ENCODE measurements at places on chromosomes 11 and 22.

DNA sequence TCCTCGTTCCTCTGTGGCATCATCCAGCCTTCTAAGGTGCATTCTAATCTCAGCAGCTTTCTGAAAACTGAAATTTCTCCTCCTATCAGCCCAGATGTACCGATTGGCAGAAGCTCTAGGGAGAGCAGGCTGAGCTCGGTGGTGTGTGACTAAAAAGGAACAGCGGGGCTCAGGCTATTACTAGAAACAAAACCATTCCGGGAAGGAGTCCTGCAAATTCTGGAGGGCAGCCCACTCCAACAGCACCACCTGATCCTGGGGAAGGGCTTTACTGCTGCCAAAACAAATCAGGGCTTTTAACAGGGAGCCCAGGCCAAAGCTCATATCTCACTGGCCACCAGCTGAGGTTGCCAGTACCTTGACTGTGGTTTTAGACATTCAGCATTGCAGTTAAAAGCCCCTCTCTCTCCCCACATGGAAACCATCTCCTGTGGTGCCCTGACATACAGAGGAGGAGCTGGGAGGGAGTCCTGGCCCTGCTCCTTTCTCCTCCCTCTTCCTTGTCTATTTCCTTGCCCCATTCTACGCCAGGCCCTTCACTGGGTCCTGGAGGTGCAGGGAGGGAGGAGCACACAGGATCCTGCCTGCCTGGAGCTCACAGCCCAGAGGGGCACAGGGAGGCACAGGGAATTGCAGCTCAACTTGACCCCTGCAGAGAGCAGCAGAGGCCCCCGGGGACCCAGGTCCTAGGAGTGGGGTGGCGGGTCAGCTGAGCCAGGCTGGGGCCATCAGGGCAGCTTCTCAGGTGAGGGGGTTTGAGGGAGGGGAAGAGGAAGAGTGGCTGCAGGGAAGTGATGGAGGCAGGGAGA, 889 bp downstream of the PLAAT4 start:
- DNase-seq, result no peak

- DNase-seq, result no peak
These were observed 33.4 kb downstream of the BCR start for GRCh38 chr22:23213581-23214334.

DNA sequence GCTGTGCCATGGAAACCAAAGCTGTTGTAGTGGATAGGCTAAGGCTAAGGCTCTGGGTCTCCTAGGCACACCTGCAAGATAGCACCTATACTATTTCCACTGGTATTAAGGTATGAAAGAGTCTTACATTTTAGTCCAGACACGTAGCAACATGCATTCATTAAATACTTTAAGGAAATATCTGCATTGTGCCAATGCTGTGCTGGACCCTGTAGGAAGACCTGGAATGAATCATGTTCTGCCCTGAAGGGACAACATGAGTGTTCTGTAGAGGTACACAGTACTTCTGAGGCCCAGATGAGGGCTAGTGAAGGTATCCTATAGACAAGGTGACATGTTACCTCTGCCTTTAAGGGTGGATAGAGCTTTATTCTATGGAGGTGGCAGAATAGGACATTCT, 35.2 kb upstream of the RRM1 start:
- no peak for DNase-seq

DNA sequence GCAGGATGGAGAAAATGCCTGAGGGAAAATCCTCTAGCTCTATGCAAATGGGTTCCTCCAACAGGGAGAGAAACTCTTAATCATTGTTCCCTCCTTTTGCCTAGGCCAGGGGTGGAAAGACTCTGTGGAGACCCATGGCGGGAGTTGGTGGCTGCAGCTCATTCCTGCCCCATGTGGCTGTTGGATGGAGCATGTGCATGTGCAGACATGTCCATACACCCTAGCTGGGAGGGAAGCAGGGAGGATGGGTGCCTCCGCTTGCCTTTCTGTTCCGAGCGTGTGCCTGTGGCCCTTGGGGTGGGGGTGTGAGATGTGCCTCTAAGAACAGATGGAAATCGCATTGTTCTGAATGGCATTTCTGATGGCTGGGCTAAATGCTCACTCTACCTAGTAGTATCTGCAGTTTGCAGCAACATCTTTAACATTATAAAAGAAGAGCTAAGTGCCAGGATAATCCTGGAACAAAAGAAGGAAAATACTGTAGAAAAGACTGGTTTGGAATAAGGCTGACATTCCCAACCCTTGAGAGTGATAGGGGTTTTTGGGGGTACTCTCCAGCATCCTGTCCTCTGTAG, 31.7 kb downstream of the METTL15 start:
- DNase-seq, result no peak

GRCh38 chr11:72981080-72981479, 161.0 kb downstream of the FCHSD2 start:
- DNase-seq, result no peak

DNA sequence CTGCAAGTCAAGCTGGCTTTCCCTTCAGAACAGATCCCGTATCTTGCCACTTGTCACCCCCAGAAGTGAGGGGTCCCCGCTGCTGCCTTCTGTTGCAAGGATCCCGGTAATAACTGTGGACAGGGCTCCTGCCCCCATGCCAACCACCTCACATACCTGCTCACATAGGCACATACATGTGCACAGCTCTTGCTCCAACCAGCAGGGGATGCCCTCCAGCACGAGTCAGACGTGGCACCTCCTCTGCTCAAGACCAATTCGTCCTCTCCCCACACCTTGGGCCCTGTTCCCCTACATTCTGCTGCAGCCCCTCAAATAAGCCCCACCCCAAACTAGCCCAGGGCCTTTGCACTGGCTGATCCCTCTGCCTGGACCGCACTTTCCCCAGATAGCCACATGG, 163.3 kb downstream of the CRYBB2 start:
- DNase-seq, result no peak

DNA sequence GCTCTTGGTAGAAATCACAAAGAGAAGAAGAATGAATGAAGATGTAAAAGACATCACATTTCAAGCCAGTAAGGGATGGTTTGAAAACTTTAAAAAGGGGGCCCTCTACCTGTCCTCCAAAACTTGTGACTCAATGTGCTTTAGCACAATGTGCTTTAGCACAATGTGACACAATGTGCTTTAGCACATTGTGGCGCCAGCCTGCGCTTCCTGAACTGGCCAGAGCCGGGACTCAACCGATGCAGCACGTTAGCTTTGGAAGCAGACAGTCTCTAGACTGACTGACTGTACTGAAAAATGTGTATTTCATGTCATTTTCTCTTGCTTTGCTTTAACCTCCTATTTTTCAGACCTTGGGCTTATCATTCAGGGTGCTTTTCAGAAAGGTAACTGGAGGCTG, 63.5 kb downstream of the FAM83F start:
- DNase-seq, result no peak

DNA sequence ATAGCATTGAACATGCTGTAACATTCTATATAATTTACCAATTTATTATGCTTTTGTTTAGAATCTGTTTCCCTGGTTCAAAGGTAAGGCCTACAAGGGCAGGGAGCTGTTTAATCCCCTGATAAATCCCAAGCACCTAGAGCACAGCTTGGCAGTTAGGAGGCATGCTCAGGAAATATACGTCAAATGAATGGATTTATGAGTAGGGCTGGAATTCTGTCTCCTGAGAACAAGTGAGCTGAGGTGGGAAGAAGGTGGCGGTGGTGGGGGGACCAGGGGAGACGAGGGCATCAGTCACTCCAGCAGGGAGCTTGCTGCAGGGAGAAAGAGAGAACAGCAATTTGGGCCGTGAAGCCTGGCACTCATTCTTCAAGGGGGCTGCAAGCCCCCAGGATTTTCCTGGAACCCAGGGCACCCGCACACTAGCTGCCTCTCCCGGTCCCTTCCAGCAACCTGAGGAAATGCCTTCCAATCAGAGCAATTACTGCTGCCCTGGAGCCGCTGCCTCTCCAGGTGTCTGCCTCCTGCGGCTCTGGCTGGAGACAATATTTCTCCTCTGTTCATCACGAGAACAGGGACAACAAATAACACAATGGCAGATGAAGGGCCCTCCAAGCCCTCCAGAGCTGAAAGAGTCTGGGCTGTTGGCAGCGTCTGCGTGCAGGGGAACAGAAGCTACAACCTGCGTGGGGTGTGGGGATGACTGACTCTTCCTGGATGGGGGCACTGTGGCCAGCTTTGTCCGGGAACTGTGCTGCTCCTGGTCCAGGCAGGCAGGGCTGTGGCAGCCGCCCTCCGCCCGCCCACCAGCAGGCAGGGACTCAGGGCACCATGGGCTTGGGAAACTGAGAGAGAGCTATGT, 233.4 kb downstream of the ST3GAL4 start:
- no peak for DNase-seq

GRCh38 chr11:111301004-111301841, 2.9 kb downstream of the POU2AF3 start:
- no peak for DNase-seq

DNA sequence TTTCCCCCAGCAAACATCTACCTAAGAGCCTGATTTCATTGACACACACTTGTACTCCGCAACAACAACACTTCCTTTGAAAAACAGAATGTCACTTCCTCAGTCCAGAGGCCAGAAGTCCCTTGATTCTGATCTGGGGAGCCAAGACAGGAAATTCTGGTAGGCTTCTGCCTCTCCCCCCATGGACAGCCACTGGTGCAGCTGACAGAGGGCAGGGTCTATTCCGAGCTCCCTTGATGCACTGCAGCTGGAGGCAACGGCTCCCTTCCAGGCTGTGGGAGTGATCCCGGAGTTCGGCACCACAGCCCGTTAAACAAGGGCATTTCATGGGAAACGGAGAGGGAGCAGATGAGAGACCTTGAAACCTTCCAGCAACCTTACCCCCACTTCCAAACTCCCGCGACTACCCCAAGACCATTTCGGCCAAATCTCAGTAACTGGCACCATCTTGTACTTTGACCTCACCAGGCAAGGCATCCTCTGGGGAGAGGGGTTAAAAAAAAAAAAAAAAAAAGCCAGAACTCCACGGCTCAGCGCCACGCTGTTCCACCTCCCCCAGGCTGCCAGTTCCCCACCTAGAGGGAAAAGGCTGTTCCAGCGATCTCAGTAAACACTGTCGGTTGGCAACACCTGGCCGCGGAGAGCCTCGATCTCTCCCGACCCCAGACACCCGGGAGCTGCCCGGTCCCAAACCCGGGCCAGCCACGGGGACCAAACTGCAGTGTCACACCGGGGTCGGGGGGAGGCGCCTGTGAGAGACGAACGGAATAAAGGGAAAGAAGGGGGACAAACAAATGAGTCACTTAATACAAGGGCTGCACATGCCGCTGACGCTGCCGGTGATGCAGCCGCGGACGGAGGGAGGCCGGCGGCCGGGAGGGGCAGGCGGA, 1.1 kb downstream of the GAB2 start:
- DNase-seq, result peak; percentile 63

DNA sequence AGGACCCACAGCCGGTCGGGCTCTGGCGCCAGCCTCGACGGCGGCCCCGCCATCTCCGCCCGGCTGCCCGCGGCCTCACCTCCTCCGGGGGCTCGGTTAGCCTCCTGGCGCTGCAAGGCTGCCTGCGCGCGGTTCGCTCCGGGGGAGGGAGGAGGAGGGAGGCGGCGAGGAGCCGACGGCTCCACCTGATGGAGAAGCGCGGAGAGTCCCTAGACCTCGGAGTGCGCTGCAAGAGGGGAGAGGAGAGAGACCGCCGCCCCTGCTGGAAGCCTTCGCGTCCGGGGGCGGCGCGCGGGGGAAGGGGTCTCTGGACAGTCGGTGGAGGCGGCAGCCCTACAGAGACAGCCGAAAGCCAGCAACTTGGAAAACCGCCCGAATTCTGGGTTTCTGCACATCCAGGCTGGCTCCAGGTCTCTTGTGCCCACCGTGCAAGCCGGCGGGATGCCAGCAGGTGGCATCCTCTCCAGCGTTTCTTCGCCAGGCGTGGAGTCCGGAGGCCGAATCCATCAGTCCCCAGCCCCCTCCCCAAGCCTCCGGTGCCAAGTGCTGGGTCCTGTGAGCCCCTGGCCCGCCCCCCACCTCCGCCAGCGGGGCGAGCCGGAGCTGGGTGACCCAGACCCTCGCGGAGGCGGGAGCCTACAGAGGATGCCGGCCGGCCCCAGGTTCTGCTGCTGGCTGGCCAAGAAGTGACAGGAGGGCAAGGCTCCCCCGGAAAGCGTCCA, 2.9 kb upstream of the KIRREL3 start:
- DNase-seq, result no peak
